ENCODE measurements at places on chromosomes 7 and 10.

DNA sequence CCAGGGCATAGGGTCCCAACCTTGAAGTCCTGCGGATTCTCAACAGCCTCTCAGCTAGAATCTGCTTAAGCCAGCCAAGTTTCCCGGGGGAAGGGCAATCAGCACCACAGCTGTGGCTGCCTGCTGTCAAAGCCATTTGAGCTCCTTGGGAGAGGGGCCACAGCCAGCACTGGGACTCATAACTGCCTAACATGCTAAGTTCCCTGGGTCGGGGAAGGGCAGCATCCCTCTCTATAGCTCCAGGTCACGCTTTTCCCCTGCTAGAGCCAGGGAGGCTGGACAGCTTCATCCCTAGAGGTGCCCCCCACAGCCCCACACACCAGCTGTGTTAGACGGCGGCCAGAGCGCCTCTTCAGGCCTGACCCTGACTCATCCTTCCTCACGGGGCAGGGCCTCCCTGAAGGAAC lies 49.6 kb upstream of the PDE1C start:
- no peak for DNase-seq

DNA sequence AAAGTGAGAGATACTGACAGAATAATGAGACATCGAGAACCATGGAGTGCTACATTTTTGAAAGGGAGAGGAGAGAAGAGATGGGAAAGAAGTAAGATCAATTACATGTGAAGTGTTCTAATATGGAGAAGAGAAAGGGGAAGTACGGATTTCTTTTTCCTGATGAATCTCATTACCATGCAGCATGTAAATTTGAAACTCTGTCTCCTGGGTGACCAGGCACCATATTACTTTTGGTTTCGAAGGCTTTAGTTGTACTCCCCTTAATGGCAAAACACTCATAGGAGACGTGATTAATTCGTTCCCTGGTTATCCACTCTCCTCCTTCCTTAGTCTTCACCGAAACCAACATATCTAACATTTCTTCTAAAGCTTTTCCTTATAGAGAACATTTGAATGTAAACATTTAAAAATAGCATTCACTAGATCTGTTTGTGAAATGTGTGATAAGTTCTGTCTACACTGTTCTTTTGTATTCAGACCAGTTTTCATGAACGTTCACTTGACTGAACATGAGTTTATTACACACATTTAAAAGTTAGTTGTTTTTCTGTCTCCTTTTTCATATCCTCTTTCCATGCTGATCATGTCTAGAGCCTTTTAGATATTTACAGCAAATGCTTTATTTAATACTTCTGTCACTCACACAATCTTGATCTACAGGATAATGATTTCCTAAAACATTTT lies 80.2 kb upstream of the MSRB2 start:
- DNase-seq = no peak

GRCh38 chr7:725223-726005 lies 1.1 kb upstream of the DNAAF5 start:
- DNase-seq = no peak

DNA sequence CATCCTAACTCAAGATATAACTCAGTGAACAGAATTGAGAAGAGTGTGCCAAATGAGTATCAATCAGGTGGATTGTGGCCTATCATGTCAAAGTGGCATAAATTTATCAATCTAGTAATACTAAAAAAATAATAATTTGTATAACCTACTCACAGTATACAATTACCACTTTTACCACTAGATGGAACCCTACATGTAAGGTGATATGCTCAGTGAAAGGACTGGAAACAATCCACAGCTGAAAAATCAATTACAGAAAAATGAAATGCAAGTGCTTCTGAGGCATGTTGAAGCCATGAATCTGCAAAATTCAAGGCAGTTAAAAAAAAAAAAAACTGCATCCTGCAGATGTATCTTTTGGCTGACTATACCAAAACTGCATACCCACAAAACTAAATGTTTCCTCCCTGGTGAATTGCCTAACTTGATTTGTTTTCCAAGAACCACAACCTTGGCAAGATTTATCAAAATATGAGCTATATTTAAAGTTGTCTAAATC lies 13.9 kb downstream of the ARHGAP19 start:
- DNase-seq = no peak

DNA sequence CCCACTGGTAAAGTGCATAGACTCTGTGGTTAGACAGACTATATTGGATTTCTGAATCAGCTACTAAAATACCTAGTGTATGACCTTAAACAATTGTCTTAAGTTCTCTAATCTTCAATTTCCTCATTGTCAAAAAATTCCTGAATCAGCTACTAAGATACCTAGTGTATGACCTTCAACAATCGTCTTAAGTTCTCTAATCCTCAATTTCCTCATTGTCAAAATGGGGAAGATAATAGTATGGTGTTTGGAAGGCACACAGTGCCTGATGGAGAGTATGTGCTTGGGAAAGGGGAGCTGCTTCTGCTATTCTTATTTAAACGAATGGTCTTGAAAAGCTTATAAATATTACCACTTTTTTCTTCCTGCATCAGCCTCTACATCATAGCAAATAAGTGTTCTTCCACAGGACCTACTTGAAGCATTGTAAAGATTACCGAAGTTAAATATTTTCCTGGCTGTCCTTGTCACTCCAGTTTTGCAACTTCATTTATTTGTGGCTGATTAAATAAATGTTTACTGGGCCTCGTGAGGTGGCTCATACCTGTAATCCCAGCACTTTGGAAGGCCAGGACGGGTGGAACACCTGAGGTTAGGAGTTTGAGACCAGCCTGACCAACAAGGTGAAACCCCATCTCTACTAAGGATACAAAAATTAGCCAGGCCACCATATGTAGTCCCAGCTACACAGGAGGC lies 64.4 kb upstream of the ITGA8 start:
- DNase-seq = no peak

DNA sequence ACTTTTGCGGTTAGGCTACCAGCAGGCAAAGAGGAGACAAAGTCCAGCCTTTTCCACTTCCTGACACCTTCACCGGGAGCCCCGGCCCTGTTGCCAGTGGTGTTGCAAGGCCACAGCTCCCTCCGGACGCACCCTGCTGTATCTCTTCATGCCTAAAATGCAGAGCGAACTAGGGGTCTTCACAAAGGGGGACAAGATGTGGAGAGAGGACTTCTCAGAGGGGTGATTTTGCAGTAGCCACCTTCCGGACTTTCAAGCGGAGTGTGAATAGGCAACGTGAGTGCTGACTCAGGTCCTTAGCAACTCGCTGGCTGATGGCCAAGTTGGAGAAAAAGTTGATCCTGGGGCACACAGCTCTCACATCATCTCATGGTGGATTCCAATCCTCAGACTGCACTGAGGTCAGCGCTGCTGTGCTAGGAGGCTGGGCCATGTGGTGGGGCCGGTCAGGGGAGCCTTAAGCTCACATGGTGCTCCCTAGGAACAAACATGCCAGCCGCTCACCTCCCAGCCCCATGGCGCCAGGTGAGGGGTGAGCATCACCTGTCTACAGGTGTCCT lies 166.3 kb downstream of the LCOR start:
- DNase-seq = no peak

GRCh38 chr10:73771722-73772280 lies 10.0 kb upstream of the CHCHD1 start:
- peak; percentile 65 for DNase-seq

DNA sequence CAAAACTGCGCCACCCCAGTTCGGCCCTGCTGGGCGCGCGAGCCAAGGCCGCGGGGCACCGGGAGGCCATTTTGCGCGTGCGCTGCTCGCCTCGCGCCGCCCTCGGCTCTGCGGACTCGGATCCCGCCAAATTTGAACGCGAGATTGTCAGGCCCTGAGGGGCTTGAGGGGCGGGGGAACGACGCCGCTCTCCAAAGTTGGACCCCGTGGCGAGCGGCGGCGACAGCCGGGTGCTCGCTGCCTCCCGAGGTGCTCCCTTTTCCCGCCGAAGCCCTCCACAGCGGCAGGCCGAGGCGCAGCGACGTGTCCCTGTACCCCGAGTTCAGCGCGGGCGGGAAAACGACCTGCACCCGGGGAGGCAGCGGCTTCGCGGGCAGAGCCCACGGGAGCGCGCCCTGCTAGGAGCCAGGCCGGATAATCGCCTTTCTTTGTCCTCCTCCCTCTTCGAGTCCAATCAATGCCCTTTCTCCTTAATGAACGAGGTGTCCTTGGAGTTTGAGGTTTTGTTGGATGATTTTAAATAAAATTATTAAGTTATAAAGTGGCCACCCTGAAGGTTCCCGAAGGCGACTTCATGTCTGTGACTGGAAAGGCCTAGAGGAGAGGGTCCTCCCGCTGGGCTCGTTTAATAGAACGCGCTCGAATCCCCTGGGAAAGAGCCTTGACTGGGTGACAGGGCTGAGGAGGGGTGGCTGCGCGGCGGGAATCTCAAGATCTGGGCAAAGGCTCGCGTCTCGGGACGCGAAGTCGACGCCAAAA lies 10.7 kb upstream of the SPAG6 start:
- no peak for DNase-seq

DNA sequence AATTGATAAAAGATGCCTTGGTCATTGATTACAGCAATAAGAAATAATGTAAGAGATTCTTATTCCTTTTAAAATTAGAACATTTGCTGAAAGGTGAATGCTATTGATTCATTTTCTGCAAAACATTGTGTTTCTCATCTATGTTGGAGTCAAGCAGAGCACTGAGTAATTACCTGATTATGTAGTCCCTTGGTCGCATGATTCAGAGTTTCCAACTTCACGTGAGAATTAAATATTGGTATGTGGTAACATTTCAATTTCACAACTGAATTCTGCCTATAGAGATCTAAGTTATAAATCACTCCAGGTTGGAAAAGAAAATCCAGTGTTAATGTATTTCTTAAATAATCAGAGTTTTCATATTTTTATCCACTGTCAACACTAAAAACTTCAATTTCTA lies 701.4 kb downstream of the PHTF2 start:
- DNase-seq = no peak

DNA sequence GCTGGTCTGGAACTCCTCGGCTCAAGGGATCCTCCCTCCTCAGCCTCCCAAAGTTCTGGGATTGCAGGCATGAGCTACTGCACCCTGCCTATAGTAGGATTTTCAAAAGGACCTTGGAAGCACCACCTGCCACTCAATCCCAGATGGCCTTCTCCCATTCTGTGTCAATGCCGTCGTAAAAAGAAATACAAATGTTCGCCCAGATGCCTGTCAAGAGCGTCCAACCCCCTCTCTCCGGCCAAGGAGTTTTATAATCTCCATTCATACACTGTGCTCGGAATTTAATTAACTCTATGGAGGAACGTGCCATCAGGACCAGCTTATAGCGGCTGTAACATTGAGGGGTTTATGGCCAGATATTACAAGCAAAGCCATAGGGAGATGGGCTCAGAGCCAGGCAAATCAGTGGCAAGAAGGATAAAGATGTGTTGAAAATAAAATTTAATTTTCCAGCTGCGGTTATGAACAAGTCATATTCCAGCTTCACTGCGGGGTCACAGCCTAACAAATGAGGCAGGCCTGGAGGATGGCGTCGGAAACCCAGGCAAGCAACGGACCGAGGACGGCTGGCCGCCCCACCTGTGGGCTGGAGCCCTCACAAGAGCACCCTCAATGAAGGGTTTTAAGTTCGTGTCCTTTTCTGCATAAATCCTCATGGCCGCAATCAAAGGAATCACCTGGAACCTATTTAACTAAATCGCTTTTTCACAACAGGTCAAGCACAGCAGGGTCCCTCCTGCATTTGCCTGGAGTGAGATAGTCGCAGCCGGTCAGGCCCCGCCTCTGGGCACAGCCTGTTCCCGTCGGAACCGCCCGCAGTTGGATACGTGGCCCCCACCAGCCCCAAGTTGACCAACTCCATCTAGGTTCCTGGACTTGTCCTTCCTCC lies 374.5 kb upstream of the FOXK1 start:
- no peak for DNase-seq

DNA sequence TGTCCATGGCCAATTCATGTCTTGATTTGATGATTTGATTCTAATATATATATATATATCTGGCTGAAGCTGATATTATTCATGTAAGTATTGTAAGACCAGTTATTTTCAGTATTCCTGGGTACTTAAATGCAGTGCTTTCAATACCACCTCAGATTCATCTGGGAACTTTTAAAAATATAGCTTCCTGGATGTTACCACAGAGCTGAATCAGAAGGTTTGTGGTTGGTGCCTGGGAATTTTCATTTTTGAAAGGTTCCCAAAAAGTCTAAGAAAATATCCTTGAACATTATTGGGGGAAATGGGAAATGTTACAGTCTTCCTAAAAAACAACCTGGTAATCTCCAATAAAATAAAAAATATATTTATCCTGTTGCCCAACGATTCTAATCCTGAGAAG lies 10.7 kb upstream of the PPP3CB start:
- no peak for DNase-seq

Measured in activated T-helper 1 cell treated with anti-CD3 and anti-CD28 coated beads, Interleukin-2, amount 50 U/mL, for 16 hours (primary cell).